Mammary epithelial cell (primary cell): ENCODE measurements at places on chromosomes 4 and X. TPM values are rescaled to one million over a fixed set of nuclear protein-coding genes. Genes with fewer than 3 reads are reported as not detected.

TMEM156 gene
- 0.60 TPM for polyA plus RNA-seq

LEF1 gene
- 0.53 TPM for polyA plus RNA-seq

RGN gene
- not detected for polyA plus RNA-seq

RHOXF2 gene
- not detected for polyA plus RNA-seq

USP9X gene
- polyA plus RNA-seq: 19.3 TPM

FAM114A1 gene
- polyA plus RNA-seq: 82.8 TPM

TNMD gene
- polyA plus RNA-seq: not detected

MSX1 gene
- 0.17 TPM for polyA plus RNA-seq

SOWAHB gene
- polyA plus RNA-seq: 0.33 TPM

NDNF gene
- not detected for polyA plus RNA-seq

PPA2 gene
- polyA plus RNA-seq: 74.7 TPM

CRMP1 gene
- polyA plus RNA-seq: 0.03 TPM

ANXA3 gene
- 329 TPM for polyA plus RNA-seq

RXFP1 gene
- polyA plus RNA-seq: not detected

FGFBP1 gene
- polyA plus RNA-seq: 1,208 TPM

FABP2 gene
- polyA plus RNA-seq: not detected

HSFX1 gene
- polyA plus RNA-seq: 0.23 TPM

GRCh38 chr4:156558373-156559025, 413.1 kb downstream of the PDGFC start:
- DNase-seq: no peak

DNA sequence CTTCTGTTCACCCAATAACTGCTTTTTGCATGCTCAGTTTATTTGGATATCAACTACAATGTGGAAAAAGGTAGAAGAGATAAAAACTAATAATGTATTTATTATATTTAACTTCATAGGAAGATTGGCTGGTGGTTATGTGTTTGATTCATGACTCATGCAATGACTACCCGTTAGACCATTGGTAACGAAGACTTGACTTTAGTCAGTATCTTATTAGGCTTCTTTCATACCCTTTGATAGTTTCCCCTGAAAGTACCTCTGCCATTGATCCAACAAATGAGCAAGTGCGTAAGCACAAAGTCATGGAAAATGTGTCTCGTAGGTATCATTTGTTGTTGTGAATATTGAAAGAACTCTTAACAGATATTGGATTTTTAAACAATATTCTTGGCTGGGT, 394.7 kb downstream of the PPP3CA start:
- DNase-seq: no peak

GRCh38 chr4:41881981-41882624, 53.1 kb upstream of the TMEM33 start:
- DNase-seq: no peak

- DNase-seq: no peak
These were observed 880.1 kb upstream of the INTU start for GRCh38 chr4:126752702-126753101.

GRCh38 chr4:175961604-175962003, 104.0 kb upstream of the WDR17 start:
- DNase-seq: no peak

DNA sequence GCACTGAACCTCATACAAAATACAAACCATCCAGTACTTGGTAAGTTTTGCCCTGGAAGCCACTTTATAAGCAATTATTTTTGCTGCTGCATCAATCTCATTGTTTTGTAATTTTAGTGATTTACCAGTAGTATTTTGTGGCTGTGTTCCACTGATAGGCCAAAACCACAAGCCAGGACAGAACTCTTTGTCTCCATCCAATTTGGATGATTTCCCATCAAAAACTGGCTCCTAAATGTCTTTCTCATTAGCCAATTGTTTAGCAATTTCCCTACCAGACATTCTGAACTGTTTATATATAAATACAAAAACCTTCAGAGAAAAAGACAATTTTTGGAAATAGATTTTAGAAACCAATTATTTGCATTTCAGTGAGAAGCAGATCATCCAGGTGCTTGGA, 4.4 kb downstream of the GSPT2 start:
- DNase-seq: no peak

DNA sequence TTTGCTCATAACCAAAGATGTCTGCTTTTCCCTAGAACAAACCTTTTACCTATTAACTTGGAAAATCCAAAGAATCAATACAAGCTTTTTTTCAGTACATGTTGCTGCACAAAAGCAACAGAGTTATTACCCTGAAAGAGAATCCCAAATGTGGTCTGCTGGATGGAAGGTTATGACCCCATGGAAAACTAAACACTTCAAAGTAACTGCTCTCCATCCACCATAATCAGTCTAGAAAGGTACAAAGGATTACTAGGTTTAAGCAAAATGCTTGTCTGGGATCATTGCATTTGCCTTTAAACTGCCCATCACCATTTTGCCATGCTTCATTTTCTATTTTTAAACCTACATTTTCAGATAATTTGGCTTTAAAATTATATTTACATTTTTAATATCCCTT, 11.7 kb downstream of the MMRN1 start:
- no peak for DNase-seq

DNA sequence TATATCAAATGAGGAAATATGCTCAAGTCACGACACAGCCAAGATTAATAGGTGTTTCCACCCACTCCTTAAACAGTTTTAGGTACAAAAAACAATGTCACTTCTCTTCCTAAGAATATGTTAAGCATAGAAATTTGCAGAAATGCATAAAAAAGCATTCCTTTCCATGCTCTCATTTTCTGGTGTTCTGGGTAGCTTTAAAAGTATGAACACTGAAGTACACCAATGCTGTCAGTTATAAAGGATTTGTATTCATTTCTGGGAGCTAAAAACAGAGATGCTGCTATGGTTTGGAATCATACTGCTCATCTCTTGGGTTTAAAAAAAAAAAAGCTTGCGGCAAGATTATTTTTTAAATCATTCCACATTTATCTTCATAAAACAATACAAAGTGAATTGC, 20.8 kb downstream of the SH3RF1 start:
- DNase-seq: no peak

- peak; percentile 15 for DNase-seq
These were observed at the start of gene PDLIM3 for GRCh38 chr4:185534866-185535611. TSS of gene PDLIM3 (minus strand) at chr4:185535507. CDS start at chr4:185535434, 73 bp downstream.

- DNase-seq: peak; percentile 45
These were observed 192.3 kb downstream of the TLL1 start for GRCh38 chr4:166065324-166065723.

GRCh38 chr4:123821861-123822260, 425.3 kb downstream of the SPRY1 start:
- peak; percentile 70 for DNase-seq

DNA sequence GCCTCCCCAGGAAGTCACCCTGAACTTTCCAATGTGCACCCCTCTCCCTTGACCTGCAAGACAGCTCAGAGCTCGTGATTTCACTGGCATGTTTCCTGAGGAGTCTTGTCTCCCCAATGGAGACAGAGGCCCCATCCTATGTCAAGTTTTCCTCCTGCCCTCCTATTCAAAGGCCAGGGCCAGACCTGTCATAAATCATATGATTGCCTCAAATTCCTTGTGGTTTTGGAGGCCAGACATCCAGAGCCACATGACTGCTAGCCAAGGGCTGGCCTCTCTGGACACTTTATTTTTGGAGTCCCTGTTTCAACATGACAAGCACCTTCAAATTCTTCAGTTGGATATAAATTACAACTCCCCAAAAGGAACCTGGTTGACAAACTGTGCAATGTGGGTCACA, 76.0 kb upstream of the TFDP3 start:
- DNase-seq: no peak

DNA sequence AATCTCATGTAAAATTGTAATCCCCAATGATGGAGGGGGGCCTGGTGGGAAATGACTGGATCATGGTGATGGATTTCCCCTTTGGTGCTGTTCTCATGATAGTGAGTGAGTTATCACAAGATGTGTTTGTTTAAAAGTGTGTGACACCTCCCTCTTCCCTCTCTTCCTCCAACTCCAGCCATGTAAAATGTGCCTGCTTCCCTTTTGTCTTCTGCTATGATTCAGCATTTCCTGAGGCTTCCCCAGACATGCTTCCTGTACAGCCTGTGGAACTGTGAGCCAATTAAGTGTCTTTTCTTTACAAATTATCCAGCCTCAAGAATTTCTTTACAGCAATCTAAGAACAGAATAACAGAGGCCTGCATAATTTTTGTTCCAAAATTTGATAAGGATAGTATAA, 85.2 kb downstream of the ANAPC10 start:
- DNase-seq: peak; percentile 62

DNA sequence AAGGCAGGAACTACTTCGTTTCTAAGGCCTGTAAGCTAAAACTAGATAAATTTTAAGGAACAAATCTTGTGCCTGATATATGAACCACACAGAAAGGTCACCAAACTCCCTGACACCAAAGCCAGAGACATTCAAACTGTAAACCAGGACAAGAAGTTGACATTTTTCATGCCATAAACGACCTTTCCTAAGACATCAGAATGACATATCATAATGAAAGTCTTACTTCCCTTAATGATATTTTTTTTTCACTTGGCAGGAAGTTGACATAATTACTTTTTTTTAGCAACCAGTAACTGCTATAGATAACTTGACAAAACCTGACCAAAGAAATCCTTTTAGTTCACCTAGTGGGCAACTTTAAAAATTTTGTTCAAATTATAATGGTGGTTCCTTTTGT, 231.5 kb upstream of the AGTR2 start:
- DNase-seq: no peak

- no peak for DNase-seq
These were observed 9.0 kb downstream of the PDGFC start for GRCh38 chr4:156962528-156962974.

GRCh38 chrX:144896323-144896722, 351.0 kb upstream of the SPANXN1 start:
- peak; percentile 24 for DNase-seq

- DNase-seq: no peak
These were observed 318.7 kb downstream of the CAMK2D start for GRCh38 chr4:113442826-113443225.

DNA sequence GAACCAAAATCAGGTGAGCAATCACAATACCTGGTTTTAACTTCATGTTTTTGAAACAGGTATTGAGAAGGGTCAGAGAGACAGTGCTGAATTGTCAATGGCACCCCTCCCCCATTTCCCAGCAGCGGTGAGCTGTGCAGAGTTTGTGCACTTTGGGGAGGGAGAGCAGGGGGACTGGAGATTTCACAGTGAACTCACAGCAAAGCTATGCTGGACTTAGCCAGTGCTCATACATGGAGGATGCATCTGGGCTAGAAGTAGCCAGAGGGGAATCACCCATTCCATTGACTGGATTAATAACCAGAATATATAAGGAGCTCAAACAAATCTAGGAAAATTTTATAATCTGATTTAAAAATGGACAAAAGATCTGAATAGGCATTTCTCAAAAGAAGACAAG, 612.6 kb downstream of the STPG2 start:
- DNase-seq: no peak

- peak; percentile 55 for DNase-seq
These were observed 20.1 kb downstream of the LYAR start for GRCh38 chr4:4269856-4270255.

- peak; percentile 84 for DNase-seq
These were observed 144.6 kb upstream of the KIT start for GRCh38 chr4:54513204-54513603.

DNA sequence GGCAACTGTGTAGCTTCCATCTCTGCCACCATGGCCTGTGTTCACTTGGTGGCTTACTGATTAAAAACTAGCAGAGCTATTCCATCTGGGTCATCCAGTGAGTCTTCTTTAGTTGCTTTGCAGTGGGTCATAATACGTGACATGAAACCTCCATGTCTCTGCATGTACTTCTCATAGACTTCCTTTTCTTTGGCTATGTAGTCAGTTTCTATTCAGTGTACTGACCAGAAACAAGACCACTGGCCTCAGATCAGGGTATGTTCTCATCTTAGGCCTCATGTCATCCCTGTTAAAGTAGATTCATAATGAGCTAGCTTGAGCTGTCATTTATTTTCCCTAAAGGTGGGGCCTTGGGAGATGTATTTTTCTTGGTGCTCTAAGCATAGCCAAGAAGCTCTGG, 195.2 kb downstream of the CCNG2 start:
- DNase-seq: no peak

DNA sequence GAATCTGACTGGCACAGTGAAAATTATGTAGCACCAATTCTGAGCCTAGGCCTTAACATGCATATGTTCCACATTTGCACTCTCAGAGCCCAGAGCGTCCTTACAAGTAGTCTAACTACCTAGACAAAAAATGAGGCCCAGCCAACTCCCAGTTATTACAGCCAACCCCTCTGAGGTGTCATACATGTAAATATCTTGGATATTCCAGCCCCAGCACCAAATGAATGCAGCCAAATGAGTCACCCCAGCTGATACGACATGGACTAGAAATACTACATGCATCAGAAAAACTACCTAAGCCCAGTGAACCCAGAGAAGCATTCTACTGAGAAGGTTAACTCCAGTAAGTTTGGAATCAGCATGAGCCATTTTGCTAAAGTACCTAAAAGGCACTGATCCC, 145.1 kb downstream of the STPG2 start:
- peak; percentile 28 for DNase-seq

DNA sequence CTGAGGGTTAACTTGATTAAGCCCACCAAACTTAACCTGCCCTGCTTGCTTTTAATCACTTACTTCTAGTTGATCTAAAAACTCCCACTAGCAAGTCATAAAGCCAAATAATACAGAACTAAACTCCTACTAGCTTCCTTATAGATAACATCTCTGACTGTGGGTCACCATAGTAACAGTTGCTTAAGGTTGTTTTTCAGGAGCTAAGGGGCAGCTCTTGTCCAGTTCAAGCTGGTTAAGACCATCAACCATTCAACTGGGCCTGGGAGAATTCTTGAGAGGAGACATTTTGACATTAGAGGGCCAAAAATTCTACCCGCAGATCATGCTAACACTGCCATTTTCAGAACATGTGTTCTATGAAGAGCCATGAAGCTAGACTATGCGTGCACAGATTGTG, 67.0 kb downstream of the UCHL1 start:
- no peak for DNase-seq

GRCh38 chrX:71953391-71953790, 42.7 kb downstream of the NHSL2 start:
- DNase-seq: no peak

GRCh38 chrX:124488412-124489161, 142.2 kb downstream of the SH2D1A start:
- no peak for DNase-seq

GRCh38 chr4:184854673-184855072, 28.9 kb upstream of the ACSL1 start:
- no peak for DNase-seq

- no peak for DNase-seq
These were observed 87.9 kb downstream of the FRAS1 start for GRCh38 chr4:78145008-78145407.

DNA sequence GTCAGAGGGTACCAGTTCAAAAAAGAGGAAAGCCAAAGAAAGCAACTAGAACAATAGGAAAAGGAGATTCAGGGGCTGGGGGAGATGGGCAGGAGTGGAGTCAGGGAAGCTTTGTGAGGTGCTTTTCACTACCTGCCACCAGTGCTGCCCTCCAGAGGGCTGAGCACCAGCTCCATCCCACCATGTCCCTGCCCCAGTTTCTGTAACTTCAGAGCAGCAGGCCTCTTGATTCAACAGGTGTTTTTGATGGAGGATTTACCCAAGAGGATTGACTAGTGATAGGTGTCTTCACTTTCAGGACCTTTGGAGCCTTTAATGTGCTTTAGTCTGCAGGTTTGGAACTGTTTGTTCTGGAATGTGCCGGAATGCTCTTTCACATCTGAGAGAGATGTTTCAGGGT, 12.1 kb downstream of the KIT start:
- no peak for DNase-seq
